ENCODE measurements at places on chromosomes 7 and 10. TPM values are rescaled to one million over a fixed set of nuclear protein-coding genes. Genes with fewer than 3 reads are reported as not detected.

GRCh38 chr10:43649185-43649523 lies 473 bp upstream of the ZNF32 start:
- DNase-seq = no peak

GRCh38 chr10:24706479-24707118 lies 17.1 kb downstream of the ARHGAP21 start:
- DNase-seq = no peak

GRCh38 chr7:76065016-76065612 lies 17.2 kb downstream of the MDH2 start:
- DNase-seq = no peak

GRCh38 chr10:122674781-122675180 lies 24.9 kb downstream of the C10orf120 start:
- no peak for DNase-seq

- no peak for DNase-seq
Observed at GRCh38 chr10:77281719-77282118, 355.9 kb downstream of the KCNMA1 start.

- DNase-seq = no peak
Observed at GRCh38 chr7:30323006-30323355, 38.6 kb downstream of the ZNRF2 start.

DNA sequence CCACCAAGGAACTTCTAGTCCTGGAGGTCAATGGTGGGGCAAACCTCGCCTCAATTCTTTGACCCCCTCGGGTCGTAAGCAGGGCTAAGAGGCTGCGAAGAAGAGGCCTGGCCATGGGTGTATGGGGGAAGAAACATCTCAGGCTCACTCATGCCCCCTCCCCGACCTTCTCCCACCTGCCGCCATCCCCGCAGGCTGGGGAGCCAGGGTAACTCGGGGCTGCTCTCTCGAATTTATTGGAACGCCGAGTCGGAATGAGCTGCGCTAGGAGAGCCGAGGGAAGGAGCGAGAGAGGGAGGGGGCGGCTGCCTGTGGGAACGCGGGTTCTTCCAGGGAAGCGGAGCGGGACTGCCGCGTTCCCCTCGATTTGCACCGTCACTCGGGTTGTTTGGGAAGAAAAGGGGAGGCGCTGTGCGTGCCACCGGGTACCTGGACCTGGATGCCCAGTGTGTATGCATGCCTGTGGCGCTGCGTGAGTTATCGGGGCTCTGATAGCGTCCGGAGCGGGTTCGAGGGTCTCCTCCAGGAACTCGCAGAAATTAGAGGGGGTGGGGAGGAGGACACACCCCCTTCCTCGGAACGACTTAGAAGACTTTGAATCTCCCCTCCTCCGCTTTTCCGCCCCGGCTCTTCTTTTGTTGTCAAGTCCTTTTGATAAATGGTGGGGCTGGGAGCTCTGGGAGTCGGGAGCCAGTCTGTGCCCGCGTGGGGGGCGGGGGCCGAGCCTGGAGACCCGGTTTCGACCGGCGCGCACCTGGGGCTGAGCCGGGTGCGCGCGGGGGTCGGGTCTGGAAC lies 1.8 kb upstream of the ZNF503 start:
- no peak for DNase-seq

DNA sequence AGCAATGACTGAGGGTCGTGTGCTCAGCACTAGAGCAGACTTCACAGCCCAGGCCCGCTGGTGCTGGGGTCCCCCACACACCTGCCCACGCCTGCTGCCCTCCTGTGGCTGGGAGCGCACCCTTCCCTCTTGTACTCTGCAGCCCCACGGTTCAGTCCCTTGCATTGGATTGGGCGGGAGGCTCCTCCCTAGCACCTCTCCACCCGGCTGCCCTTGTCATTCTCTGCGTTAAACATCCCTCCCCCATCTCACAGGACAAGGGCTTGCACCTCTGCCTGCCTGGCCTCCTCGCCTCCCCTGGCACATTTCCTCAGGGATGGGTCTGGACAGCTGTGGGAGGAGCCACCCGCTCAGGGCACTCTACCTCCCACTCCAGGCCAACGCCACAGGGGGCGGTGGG lies 68.6 kb downstream of the ALOX5 start:
- no peak for DNase-seq

- DNase-seq = no peak
Observed at GRCh38 chr7:3138997-3139396, 95.3 kb upstream of the CARD11 start.

DNA sequence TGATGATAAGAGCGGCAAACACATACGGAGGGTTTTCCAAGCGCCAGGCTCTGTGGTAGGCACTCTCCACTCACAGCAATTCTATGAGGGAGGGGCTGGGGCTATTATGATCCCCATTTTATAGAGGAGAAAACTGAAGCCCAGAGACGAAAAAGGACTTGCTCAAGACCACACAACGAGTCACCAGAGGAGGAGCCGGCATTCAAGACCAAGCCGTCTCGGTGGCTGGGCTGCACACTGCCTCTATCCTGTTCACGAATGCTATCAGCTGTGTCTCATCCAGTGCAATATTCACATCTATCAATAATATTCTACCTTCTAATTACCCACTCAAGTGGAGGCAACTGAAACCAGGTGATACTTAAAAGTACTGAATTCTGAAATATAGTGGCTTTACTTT lies 67.8 kb upstream of the NMT2 start:
- DNase-seq = no peak

DNA sequence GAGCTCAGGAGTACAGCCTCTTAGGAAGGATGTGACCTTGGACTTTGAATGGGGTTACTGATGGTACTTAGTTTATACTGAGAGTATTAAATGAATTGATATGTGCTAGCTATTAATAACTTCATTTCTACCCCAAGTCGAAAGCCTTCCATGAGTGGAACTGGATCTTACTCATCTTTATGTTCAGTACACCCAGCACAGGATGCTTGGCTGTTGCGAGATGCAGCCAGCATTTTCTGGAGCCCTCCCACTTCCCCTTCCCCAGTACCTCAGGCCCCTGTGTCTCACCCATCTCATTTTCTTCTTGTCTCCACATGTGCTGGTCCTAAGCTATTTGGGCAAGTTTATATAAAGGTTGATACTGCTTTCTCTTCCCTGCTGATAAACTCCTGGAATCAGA lies 7.2 kb downstream of the UPP1 start:
- no peak for DNase-seq

DNA sequence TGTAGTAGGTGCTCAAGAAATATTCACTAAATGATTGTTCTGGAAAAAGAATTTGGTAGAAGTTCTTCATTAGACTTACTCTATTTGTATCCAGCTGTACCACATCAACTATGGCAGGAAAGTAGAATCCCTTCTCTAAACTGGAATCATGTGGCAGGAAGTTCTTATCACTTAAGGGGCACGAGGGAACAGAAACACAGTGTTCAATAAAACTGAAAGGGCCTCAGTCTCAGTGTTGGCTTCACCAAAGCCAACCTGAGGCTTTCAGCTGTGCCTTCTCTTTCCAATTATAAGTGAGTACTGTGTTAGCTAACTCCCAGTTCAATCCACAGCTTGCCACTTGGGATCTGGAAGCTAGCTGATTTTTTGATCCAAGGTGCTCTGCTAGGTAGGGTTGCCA lies 257.6 kb upstream of the LRGUK start:
- no peak for DNase-seq

GRCh38 chr10:80382989-80383388 lies 25.4 kb upstream of the PRXL2A start:
- no peak for DNase-seq

DNA sequence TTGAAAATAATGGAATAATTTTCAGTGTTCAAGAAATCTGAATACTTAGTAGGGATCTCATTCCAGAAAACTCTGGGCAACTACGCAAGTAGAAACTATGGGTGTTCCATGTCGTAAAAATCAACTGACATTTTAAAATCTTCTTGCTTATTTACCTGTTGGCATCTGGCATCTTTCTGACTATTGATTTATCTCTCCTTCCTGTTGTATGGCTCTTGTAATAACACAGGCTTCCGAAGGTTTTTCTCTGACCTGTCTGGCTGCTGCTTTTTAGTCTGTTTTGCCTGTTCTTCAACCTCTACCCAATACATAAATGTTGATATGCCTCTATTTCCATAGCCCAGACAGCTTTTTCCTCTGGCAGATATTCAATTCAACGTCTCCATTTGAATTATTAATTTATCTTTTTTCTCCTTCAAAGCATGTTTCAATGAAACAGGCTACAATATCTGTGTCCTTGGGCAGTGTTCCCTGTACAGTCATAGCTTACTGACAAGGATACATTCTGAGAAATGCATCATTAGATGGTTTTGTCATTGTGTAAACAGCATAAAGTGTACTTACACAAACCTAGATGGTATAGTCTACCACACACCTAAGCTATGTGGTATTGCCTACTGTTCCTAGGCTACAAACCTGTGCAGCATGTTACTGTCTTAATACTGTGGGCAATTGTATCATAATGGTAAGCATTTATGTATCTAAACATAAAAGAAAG lies 105.9 kb upstream of the ETV1 start:
- no peak for DNase-seq

GRCh38 chr7:157263156-157263555 lies 73.6 kb upstream of the DNAJB6 start:
- no peak for DNase-seq

GRCh38 chr7:21383227-21384220 lies 44.4 kb upstream of the SP4 start:
- no peak for DNase-seq

DNA sequence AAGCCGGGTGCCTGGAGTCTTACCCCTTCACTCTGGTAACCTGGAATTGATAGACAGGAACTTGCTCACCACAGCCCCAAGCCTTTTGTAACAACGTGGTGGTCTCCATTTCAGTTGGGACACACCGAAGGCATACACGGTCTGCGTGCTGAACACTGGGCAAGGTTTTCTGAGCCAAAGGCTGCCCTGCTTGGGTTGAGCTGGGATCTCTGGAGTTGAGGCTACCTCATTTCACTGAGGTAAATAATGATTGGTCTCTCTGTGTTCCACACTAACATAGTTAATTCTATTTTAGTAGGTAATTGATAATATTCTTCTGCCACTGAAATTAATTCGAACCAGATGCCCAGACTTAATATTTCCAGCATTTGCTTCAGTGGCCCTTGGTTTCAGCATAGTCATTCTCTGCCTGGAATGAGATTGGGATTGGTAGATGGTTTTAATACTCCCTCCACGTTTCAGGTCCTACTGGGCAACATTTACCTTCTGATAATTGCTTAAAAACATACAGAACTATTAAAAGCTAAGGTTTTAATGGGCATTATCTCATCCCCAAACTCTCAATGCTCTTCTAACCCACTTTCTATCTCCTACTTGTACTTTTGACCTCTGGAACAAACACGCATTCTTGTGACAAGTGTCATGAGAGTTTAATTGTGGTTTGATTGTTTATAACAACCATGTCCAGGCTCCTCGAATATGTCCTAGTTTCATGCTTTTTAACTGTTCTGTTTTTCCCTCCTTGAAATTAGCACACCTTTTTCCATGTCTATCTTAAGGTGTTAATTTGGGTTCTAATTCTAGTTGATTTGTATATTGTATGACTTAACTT lies 202.3 kb upstream of the KLF6 start:
- DNase-seq = no peak

DNA sequence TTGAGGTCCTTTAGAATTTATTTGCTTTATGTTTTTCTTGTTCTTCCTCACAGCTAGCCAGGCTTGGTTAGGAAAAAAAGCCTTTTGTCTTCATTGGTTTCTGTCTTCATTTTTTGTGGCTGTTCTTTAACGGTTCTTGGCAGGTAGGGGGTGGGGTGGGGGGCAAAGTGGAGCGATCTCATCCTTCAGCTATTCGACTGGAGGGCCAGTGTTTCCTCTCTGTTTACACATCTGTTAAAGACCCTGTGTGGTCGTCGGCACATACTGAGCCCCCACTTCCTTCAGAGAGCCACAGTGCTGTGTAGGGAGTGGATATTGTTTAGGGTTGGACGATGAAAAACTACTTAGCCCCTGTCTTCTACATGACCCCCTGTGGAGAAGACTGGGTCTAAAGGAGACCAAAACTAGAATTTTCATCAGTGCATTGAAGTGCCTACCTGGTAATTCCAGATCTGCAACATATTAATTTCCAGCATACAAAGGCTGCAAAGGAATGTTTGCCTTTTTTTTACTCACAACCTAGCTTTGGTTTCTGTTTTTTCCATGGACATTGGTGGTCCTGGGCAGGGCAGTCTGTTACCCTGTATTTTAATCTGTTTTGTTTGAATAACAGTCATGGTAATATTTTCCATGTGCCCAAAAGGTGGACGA lies 29.0 kb downstream of the PRPF18 start:
- no peak for DNase-seq

DNA sequence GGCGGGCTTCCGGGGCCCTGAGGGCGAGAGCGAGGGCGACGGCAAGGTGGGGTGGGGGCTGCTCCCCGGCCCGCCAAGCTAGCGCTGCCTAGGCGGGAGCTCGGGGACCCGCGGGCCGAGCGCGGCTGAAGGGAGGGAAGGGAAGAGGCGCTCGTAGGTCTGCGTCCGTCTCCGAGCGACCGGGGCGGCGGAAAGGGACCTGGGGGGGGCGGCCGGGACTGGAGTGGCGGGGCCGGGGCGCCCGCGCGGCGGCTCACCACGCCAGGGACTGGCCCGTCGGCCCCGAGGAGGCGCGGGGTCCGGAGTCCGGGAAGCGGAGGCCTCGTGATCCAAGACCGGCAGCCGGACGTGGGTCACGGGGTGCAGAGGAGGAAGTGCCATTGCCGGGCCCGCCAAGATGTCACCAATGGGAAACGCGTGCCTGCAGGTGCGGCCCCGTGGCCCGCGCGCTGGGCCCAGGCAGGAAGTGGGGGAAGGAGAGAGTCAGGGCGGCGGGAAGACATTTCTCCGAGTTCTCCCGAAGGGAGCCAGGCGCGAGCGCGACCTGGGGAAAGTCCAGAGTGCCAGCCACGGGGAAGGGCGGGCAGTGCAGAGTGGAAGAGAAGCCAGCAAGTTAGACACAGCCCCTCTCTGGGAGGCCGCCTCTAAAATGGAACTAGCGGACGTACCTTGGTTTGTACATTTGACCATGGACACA lies 11.9 kb downstream of the HNRNPF start:
- DNase-seq = no peak

GRCh38 chr10:131851346-131851745 lies 49.5 kb upstream of the PPP2R2D start:
- DNase-seq = no peak

GRCh38 chr7:45609180-45609579 lies 35.0 kb downstream of the ADCY1 start:
- no peak for DNase-seq

GRCh38 chr7:2967253-2967652 lies 76.4 kb downstream of the CARD11 start:
- no peak for DNase-seq

The ABCA13 gene
- 0.06 TPM for polyA plus RNA-seq

The IFRD1 gene
- 32.8 TPM for polyA plus RNA-seq

The MBL2 gene
- polyA plus RNA-seq = not detected

The SMNDC1 gene
- polyA plus RNA-seq = 33.6 TPM

The XRCC2 gene
- polyA plus RNA-seq = 3.5 TPM

The IDI2 gene
- 0.14 TPM for polyA plus RNA-seq

The SHOC2 gene
- 27.6 TPM for polyA plus RNA-seq

The EVX1 gene
- not detected for polyA plus RNA-seq

The CDH23 gene
- 4.1 TPM for polyA plus RNA-seq

The C10orf67 gene
- 0.11 TPM for polyA plus RNA-seq

Measured in forelimb muscle (tissue), 1 donor.